Stimulated activated CD8-positive, alpha-beta memory T cell treated with anti-CD3 and anti-CD28 coated beads, Interleukin-7, amount 100 ng/mL, for 1 hour (primary cell): ENCODE measurements at places on chromosomes 7 and 10.

DNA sequence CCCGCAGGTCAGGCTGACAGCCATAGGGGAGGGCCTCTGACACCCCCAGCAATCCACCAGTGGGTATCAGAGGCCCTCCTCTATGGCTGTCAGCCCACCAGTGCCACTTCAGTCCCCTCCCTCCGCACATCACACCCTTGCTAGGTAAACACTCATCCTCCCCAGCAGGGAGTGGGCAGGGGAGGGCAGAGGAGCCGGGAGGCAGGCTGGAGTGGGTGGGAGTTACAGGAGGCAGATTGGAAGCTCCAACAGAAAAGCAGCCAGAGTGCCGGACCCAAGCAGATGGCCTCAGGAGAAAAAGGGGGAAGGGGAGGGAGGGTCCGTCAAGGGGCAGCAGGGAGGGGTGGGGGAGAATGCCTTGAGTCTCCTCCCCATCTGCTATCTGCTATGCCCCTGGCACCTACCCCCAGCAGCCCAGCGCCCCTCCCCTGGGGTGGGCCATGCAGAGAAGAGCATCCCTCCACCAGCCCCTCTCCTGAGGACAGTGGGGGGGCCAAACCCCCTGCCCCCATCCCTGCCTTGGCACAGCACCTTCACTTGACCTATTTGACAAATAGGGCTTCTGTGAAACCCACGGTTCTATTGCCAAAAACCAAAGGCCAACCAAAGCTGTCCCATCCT lies 2.4 kb downstream of the RASGEF1A start:
- DNase-seq: no peak

- DNase-seq: no peak
Observed at GRCh38 chr7:1367501-1368183, 91.6 kb downstream of the MICALL2 start.

DNA sequence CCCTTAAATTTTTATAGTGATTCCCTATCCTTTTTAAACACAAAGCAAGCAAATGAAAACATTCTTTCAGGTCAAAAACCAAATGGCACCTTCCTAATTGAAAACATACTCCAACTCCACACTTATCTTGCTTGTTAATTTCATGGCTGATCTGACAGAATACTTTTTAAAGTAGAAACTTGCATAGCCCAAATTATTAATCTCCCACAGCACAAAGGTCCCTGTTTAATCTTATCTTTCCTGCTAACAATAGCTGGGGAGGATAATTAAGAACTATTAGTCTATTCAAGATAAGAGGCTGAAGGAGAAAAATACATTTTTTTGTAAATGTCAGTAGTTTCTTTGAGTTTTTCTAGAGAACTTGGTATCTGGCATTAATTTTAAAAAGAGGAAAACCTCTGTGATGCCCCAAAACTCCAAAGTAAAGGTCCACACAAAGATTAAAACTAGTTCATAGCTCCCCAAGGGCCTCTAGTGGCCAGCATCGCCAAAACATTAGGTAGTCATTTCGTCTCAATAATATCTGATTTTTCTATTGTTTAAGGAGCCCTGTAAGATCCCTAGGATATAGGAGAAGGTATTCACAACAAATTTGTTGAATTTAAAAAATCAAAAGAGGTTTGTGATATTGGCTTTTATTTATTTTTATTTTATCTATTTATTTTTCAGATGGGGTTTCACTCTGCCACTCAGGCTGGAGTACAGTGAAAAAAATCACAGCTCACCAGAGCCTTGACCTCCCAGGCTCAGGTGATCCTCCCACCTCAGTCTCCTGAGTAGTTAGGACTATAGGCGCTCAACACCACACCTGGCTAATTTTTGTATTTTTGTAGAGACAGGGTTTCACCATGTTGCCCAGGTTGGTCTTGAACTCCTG lies 14.7 kb downstream of the CDNF start:
- DNase-seq: no peak

DNA sequence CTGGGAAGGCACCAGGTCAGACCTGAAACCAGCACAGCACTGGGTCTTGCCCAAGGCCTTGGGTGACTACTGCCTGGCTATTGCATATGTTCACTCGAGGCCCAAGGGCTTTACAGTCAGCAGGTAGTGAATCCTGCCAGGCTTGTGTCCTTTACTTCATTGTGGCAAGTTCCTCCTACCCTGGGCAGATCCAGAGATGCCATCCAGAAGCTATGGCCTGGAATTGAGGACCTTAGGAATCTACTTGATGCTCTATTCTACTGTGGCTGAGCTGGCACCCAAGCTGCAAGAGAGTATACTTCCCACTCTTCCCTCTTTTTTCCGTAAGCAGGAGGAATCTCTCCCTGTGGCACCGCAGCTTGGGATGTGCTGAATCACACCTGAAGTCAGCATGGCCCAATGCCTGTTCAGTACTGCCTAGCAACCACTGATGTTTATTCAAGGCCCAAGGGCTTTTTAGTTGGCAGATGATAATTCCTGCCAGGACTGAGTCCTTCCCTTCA lies 246.7 kb upstream of the CTBP2 start:
- DNase-seq: no peak

GRCh38 chr10:15141136-15142054 lies 27.1 kb downstream of the NMT2 start:
- no peak for DNase-seq

DNA sequence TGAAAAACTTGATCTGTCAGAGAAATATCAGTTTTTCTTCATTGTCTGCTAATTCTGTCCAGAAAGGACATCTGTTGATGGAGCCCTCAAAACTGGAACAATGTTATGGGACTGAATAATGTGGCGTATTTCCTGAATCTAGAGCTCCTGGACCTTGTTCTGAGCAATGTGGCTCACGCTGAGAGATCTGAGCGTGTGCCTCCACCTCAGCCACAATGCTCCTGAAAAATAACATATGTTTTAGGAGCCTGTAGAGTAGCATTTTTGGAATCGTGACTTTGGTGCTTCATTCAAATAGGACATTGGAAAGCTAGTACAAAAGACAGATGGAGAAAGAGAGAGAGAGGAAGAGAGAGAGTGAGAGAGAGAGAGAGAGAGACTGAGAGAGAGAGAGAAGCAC lies 110.3 kb downstream of the BMPER start:
- no peak for DNase-seq

GRCh38 chr7:106639476-106640334 lies 21.3 kb downstream of the CCDC71L start:
- DNase-seq: no peak

DNA sequence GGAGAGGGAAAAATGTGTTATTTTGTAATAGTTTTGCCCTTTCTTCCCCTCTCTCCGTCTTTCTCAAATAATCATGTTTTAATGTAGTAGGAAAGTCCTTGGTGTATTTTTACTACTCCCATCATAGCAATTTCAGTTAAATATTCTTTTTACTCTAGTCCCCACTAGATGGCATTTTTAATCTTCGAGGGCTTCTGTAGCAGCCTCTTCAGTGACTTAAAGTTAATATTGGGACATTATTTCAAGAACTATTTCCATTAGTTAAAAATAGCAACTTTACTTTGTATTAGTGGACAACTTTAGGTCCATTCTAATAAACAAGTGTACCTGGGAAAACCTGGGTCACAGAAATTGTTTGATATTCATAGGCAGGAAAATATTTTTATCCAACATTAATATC lies 23.0 kb downstream of the EDRF1 start:
- DNase-seq: no peak

- DNase-seq: no peak
Observed at GRCh38 chr7:148847815-148848734, 36.0 kb downstream of the EZH2 start.

DNA sequence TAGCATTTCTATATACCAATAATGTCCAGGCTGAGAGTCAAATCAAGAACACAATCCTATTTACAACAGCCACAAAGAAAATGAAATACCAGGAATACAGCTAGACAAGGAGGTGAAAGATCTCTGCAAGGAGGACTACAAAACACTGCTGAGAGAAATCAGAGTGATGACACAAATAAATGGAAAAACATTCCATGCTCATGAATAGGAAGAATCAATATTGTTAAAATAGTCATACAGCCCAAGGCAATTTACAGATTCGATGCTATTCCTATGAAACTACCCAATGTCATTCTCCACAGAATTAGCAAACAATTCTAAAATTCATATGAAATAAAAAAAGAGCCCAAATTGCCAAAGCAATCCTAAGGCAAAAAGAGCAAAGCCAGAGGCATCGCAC lies 116.8 kb upstream of the ZNF32 start:
- no peak for DNase-seq

- DNase-seq: no peak
Observed at GRCh38 chr7:103870664-103871063, 118.8 kb downstream of the RELN start.

- no peak for DNase-seq
Observed at GRCh38 chr7:95723583-95724180, 48.7 kb upstream of the DYNC1I1 start.

- DNase-seq: no peak
Observed at GRCh38 chr10:17907641-17908040, 44.1 kb upstream of the SLC39A12 start.

- DNase-seq: no peak
Observed at GRCh38 chr10:82981137-82981723, 1106.2 kb downstream of the NRG3 start.

DNA sequence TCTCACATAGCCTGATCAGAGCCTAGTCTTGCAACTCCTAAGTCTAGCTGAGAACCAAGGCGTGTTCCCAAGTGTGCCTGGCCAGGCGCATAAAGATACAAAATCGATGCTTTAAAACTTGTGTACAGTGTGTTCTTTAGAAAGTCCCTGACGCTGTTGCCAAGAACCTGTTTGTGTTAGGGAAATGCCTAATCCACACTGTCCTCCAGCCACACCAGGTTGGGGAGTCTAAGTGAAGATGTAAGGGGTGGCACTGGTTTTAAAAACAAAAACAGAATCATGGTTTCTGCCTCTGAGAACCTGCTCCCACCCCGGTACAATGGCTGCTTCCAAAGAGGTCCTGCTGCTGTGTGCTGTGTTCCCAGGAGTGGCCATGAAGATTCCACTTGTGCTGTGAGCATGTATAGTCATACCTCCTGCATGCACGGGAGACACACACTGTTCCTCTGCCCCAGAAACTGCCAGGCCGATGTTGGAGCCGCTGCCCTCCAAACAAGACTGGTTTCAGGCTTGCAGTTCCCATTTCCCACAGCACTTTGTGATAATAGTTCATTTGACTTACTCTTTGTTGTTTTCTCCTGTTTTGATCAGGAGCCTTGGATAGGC lies 88.5 kb downstream of the CCNY start:
- no peak for DNase-seq

GRCh38 chr10:32906595-32906994 lies 51.4 kb downstream of the ITGB1 start:
- DNase-seq: no peak

DNA sequence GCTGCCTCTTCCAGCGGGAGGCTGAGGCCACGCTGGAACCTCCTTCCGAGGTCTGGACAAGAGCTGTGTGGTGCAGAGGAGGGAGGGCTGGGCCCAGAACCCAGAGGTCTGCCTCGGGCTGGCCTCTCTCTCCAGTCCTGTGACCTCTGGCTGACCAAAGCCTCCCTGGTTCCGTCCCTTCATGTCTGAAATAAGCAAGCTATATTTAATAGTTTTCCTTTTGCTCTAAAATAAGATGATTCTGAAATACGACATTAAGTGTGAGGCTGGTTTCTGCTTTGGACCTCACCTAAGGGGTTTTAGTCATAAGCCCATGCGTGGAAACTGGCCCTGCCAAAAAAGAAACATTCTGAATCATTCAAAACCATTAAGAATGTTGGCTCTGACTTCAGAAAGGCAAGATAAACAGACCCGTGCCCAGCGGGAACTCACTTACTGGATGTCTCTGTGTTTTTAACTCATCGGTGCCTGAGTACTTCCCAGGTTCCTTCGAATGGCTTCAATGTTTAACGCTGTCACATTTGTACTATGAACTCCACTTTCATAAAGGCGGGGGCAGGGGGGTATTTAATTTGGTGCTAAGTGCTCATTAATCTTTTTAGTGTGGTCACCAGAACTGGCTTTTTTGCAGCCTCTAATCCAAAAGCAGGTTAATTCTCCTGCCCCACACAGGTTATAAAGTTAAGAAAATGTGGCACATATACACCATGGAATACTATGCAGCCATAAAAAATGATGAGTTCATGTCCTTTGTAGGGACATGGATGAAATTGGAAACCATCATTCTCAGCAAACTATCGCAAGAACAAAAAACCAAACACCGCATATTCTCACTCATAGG lies 157.5 kb upstream of the KLF14 start:
- no peak for DNase-seq

GRCh38 chr7:7426676-7427075 lies 109.0 kb downstream of the COL28A1 start:
- DNase-seq: no peak

DNA sequence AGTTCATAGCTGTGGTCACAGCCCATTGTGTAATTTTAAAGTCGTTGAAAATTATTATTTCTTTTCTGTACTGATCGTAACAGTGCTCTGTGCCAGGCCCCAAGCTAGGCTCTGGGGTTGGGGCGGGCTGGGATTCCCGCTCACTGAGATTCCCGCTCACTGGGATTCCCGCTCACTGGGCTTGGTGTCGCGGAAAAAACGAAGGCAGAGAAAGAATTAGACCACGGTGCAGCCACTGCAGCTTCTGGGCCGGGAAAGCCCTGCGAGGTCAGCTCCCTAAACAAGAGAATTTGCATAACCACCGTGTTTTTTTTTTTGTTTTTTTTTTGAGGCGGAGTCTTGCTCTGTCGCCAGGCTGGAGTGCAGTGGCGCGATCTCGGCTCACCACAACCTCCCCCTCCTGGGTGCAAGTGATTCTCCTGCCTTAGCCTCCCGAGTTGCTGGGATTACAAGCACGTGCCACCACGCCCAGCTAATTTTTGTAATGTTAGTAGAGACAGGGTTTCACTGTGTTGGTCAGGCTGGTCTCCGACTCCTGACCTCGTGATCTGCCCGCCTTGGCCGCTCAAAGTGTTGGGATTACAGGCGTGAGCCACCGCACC lies 31.2 kb downstream of the FOXK1 start:
- no peak for DNase-seq
